ENCODE measurements at places on chromosomes 6 and 20.

GRCh38 chr6:113246186-113246585 is 611.0 kb upstream of the MARCKS start:
- no peak for DNase-seq

GRCh38 chr6:157982102-157982562 is 469 bp downstream of the SYNJ2 start:
- DNase-seq: peak; percentile 57

DNA sequence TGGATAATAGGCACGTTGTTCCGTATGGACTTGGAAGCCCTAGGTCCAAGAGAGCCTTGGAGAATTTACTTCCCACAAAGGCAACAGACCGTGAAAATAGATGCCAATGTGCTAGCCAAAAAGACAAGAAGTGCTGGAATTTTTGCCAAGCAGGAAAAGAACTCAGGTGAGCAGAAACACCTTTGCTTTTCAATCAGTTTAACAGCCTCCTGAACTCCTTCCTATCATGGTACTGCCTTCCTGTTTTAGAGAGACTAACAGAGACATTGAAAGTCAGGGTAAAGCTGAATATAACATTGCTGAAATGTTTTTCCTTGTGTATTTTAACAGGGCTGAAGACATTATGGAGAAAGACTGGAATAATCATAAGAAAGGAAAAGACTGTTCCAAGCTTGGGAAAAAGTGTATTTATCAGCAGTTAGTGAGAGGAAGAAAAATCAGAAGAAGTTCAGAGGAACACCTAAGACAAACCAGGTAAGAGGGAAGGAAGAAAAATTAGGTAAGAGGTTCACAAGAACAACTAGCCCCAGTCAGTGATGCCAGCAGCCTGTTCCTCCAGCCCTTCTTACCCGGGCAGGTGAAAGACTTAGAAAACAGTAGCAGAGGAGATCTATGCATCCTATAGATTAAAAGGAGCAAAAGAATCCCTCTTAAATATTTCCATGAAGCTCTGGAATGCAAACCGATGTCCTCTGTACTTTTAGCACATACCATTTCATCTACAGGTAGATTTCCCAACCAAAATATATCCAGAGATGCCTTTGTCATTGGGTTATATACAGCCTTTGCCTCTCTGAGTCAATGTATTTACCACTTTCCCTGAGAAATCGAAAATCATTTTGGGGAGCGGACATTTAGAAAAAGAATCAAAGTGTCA is 4.0 kb downstream of the EDN1 start:
- DNase-seq: no peak

DNA sequence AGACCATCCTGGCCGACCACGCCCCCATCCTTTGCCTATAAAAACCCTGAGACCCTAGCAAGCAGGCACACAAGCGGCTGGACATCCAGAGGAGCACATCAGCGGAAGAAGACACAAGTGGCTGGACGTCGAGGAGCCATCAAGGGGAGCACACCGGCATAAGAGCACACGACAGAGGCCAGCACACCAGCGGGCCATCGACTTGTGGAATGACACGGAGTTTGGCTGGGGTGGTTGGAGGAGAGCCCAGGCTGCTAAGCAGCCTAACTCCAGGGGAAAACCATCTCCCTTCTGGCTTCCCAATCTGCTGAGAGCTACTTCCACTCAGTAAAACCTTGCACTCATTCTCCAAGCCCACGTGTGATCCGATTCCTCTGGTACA is 44.8 kb upstream of the BCLAF1 start:
- DNase-seq: no peak

DNA sequence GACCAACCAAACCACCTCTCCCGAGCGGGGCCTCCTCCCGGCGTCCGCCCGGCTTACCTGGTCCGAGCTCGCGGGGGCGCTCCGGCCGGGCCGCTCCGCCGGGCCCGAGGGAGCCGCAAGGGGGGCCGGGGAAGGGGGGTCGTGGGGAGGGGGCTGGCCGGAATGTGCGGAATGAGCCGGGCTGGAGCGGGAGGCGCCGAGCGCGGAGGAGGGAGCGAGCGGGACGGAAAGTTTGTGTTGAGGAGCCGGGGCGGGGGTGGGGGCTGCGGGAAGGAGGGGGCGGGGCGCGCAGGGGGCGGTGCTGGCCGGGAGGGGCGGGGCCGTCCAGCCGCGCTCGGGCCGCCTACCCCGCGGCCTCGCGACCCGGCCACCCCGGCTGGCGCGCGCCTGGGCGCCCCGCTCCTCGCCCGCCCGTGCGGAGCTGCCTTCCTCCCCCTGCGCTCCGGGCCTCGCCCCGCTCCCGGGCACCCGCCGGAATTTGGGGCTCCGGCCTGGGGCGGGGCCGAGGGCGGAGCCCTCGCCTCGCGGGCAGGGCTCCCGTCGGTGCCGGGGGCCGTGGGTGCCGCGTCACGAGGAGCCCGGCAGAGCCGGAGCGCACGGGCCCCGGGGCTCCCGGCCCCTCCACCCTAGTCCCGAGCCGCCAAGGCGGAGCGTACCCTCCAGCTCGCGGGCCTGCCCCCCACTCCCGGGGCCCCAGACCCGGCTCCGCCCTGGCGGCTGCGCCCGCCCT is at the start of gene TEAD3:
Gene TEAD3 (minus strand): TSS at position 239 of the 730 bp plus-strand sequence.
- DNase-seq: peak; percentile 47

DNA sequence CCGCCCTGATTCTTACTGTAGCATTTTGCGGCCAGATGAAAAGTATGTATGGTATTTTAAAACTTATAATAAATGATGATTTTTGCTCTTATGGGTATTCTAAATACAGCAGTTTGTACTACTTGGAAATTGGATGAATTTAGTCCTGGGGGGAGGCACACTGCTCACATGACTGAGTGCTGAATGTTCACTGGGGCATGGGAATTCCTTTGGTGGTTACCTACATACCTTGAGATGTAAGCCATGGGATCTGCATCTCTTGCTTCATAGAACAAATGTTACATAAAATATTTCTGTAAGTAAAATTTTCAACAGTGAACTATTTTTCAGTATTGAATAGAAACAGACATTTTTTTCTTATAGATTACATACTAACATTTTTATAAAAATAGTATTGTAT is 71.1 kb downstream of the FIG4 start:
- no peak for DNase-seq

DNA sequence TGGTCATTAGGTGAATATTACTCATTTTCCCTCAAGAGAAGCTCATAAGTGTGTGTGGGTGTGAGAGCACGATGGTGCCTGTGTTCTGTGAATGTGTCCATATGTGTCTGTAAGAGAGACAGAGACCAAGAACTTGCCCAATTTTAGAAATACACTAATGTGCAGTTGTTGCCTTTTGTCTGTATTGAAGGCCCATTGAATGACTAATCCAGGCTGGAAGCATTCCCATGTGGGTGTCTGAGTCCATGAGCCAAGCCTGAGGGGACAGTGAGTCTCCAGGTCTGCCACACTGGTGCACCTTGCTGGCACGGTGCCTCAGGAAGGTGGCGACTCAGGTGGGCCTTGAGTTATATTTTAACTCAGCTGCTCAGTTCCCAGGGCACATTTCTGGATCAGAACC is 25.5 kb upstream of the ASXL1 start:
- DNase-seq: no peak

DNA sequence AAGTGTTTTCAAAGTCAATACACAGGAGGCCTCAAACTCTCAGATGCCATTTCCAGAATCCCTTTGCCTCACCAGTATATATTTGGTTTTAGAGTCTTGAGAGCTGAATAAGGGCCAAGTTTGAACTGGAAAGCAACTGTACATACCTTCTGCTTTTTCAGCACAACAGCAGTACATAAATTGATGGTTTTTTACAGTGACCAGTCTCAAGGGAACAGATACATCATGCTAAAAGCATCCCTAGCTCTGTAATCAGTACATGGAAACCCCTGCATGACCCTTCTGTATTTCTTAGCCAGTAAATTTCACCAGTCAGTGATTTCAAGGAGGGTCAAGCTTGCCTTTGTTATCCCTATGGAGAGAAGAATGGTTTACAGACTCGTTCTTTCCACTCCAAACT is 40.6 kb upstream of the ECHDC1 start:
- no peak for DNase-seq

GRCh38 chr20:64164123-64164836 is at the start of gene MYT1:
TSS of gene MYT1 (plus strand) at chr20:64164452. CDS start at chr20:64198862, 34,410 bp downstream.
- no peak for DNase-seq

DNA sequence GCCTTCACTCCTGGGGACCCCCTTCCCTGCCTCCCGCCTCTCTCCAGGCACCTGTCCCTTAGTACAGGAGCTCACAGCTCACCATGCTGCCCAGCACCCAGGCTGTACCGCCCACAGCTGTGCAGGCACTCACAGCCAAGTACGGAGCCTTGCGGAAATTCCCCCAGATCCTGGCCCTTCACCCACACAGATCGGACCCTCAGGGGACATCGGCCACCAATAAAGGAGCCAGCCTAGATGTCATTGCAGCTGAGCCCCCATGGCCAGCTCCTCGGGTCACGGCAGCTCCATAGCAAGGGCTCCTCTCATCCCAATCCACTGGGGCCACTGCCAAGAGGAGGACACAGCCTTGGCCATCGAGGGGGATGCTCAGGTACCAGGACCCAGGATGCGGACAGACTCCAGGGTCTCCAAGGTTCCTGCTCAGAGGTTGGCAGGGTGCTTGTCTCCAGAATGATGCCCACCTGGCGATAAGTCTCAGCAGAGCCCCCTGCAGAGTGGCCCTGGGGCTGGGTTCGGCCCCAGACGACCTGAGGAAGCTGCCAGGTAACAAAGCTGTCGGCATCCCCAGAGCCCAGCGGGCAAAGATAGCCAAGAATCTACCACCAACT is 82.3 kb downstream of the YTHDF1 start:
- no peak for DNase-seq
